ENCODE measurements at places on chromosomes 1 and 21.

GRCh38 chr1:12616709-12617373 lies 1.2 kb downstream of the DHRS3 start:
- DNase-seq = peak; percentile 26

DNA sequence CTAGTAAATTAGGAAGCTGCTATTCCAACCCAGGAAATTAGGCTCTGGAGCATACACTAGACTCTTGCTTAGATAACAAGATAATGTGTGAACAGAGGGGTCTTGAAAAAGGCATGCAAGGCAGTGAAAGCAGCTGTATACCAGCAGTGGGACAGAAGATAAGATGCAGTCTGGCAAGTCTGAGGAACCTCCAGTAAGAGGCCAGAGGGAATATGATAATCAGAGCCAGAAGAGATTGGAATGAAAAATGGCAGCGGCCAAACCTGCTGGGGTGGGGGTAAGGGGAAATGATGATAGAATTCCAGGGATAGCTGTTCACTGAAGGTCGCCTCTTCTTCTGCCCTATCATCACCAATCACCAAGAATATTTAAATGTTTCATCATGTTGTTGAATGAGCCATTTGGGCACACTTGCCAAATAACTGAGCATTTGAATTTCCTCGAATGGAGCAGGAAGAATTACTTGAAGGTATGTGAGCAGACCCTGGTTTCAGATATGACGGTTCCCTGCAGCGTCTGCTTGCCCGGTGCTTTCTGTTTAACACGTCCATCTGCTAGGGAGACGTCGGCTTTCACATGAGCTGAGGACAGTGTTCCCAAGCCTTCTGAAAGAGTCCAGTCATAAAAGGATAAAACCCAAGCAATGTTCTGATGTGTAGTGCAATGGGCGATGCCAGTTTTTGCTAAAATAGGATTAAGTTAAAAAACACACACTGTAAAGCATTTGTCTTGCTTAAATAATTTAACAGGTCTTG lies 173.3 kb downstream of the RWDD3 start:
- no peak for DNase-seq

GRCh38 chr1:73411479-73411878 lies 786.5 kb downstream of the LRRIQ3 start:
- no peak for DNase-seq

- no peak for DNase-seq
Measured at GRCh38 chr1:155835548-155835947, 21.5 kb downstream of the GON4L start.

DNA sequence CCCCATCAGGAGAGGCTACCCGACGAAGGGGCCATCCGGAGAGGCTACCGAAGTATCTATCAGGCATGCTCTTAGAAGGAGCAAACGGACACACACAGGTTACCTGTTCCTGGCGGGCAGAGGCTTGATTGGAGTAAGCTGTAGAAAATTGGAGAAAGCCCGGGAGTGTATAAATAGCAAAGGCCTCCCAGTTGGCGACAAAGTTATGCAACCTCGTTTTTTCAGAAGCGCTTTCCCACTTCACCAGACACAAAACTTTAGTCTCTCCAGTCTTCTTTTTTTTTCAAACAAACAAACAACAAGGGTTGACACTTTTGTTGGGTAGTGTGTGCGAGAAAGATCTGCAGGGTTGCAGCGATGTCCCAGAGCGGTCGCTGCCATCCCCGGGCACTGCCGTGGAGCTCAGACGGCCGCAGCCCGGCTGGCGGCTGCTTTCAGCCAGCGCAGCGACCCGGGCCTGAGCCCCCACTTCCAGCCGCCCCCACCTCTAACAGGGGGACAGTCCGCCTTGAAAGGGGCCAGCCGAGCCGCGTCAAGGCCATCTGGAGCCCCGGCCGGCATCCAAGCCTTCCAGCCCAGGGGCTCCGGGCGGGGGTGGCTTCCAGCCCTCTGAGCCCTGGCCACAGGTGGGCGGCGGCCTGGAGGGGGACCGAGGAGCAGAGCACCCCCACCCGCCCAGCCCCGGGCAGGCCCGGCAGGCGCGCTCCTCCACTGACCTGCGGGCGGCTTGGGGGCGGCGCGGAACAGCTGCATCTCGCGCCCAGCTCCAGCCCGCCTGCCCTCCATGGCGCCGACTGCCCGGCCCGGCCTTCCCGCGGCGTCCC lies 616 bp downstream of the MCOLN3 start:
- no peak for DNase-seq

DNA sequence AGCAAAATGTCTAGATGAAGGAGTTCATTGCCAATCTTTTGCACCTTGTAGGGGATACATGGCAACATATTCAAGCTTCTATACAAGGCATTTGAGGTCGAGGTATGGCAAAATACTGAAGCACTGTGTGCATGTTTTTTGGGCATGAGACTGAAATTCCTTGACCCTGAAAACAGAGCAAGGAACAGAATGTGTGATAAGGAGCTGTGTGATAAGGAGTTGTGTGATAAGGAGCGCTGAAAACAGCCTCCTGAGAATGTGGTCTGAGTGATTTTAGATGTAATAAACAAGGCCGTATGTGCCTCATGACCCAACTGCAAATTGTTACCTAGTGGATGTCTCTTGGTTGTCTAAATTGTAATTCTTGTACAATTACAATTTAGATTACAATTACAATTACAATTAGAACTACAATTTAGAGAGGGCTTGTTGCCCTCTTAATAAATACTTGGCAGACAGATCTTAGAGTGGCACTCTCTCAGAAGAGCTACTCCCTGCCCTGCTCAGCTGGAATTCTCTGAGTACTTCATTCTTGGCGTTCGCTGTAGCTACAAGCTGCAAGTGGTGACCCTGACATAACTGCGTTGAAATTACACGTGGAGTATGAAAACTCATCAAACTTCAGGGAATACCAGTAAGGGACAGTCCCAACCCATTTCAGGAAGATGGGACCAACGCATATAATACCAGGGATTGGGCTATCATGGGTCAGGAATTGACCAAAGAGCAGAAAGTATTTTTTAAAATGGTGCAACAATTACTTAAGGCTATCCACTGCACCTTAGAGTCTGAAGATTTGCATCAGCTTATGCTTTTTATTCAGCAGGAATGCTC lies 20.0 kb upstream of the ITLN1 start:
- no peak for DNase-seq

GRCh38 chr1:225652729-225653462 lies at the start of gene ENAH:
TSS of gene ENAH (minus strand) at chr1:225653123. CDS start at chr1:225652690, 433 bp downstream.
- peak; percentile 43 for DNase-seq

GRCh38 chr1:212286556-212287131 lies 1.4 kb downstream of the PPP2R5A start:
- DNase-seq = no peak

DNA sequence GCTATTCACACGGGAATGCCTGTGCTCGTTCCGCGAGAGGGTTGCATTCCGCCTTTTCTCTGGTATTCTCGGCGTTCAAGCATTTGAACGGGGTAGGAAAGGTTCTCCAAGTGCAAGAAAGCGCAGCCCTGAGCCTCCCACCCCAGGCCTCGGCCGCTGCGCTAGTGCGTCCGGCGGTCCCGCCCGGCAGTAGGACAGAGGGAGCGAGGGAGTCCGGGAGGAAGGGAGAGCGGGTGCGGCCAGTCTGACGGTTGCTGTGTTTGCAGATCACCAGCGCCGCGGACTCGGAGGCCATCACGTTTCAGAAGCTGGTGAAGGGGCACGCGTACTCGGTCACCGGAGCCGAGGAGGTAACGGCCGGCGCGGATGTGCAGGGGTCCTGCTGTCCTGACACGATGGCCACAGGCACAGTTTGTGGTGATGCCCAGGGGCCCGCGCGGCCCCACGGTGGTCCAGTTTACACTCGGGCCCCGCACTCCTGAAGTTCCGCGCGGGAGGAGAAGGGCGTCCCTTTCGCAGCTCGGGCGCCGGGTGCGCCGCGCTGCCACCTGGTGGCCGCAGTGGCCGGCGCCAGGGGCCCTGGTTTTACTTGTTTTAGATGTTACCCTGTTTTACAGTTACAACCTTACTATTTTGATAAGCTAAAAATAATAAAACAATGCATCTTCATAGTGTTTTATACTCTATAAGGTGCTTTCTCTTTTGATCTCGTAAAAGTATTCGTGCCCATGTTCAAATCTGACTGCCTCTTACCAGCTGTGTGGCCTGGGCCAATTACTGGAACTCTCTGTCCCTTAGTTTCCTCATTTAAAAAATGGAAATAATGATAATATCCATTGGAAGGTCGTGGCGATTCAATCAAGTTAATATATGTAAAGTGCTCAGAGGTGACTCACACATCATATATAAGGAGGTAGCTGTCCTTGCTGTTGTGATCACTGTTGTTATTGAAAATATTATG lies 36.7 kb downstream of the CAPN2 start:
- DNase-seq = peak; percentile 65

DNA sequence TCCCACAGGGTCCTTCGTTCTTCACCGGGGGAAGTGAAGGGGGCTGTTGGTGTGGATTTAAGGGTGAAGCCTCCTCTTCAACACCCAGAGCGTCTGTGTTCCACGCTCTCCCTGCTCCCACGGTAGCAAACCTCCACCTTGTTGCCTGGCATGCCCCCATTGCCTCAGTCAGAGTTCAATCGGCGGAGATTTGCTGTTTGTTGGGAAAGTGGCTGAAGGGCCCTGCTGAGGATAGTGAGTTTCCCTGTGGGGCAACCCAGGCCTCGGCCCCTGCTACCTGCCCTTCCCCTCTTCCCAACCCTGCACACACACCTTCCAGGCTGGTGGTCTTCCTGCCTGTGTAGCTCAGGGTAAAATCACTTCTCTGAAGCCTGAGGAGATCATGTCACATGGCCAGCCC lies 60.5 kb downstream of the TOR1AIP2 start:
- no peak for DNase-seq

DNA sequence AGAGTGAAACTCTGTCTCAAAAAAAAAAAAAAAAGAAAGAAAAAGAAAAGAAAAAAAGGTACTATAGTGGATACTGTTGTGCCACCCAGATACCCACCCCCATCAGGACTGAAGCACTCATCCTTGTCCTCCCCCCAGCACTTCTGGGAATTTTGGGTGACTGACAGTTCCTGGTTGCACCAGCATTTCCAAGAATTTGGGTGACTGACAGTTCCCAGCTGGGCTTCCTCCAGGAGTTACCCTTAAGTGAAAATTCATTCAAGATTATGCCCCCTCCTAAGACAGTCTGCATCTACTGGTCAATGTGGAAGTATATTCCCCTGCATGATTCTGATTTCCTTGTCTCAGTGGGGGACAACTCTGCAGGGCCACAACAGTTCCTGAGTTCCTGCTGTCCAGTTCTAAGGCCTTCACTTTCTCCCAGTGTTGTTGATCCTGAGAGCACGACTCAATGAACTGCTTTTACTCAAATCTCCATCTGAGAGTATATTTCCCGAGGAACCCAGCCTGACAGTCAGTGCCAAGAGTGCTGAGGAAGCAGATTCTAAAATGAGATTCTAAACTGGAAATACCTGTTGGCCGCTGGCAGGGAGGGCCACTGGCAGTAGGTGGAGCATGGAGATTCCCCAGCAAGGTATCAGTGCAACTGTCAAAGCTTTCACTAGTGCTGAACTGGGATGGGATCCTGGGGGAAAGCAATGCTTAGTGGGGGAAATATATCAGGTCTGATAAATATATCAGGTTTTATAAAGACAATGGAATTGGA lies 18.5 kb downstream of the RIIAD1 start:
- DNase-seq = no peak

DNA sequence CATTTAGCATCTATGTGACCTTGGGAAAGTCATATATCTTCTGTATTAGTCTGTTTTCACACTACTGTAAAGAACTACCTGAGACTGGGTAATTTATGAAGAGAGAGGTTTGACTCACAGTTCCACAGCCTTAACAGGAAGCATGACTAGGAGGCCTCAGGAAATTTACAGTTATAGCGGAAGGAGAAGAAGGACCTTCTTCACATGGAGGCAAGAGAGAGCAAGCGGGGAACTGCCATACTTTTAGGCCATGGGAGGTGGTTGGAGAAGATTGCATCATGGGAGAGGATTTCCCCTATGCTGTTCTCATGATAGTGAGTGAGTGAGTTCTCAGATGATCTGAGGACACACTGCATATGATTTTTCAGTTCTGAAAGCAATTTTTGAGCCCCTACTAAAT lies 87.9 kb downstream of the CLEC20A start:
- no peak for DNase-seq

GRCh38 chr1:97204468-97204867 lies 482.9 kb downstream of the PTBP2 start:
- no peak for DNase-seq

GRCh38 chr21:38311765-38312164 lies 55.0 kb downstream of the KCNJ15 start:
- no peak for DNase-seq

GRCh38 chr1:60569189-60569588 lies 495.6 kb upstream of the C1orf87 start:
- DNase-seq = no peak

GRCh38 chr1:67647814-67648358 lies 37.1 kb upstream of the GADD45A start:
- no peak for DNase-seq
